ACHN (cell line): ENCODE measurements at places on chromosomes 12 and 14.
A peak's percentile ranks its signal among the peaks of the same experiment; 100 is the strongest.

GRCh38 chr14:69624136-69624535 lies 12.7 kb downstream of the SUSD6 start:
- no peak for DNase-seq

DNA sequence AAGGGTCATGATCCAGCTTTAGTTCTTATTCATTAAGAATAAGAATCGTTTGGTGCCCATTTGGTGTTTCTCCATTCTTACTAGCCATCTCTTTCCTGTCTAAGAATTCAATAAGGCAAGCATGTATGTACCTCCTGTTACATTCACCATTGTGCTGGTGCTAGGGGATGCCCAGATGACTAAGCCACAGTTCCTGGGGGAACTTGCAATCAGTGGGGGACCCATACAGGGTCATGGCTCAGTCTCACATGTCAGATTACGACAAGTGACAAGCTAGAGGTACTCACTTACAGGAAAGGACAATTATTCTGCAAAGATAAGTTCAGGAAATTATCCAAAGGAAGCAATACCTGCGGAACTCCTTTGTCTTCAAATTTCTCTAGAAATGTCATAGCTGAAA lies 125.4 kb downstream of the STXBP6 start:
- no peak for DNase-seq

GRCh38 chr12:64998371-64999147 lies 122.5 kb downstream of the WIF1 start:
- DNase-seq = peak; percentile 8

DNA sequence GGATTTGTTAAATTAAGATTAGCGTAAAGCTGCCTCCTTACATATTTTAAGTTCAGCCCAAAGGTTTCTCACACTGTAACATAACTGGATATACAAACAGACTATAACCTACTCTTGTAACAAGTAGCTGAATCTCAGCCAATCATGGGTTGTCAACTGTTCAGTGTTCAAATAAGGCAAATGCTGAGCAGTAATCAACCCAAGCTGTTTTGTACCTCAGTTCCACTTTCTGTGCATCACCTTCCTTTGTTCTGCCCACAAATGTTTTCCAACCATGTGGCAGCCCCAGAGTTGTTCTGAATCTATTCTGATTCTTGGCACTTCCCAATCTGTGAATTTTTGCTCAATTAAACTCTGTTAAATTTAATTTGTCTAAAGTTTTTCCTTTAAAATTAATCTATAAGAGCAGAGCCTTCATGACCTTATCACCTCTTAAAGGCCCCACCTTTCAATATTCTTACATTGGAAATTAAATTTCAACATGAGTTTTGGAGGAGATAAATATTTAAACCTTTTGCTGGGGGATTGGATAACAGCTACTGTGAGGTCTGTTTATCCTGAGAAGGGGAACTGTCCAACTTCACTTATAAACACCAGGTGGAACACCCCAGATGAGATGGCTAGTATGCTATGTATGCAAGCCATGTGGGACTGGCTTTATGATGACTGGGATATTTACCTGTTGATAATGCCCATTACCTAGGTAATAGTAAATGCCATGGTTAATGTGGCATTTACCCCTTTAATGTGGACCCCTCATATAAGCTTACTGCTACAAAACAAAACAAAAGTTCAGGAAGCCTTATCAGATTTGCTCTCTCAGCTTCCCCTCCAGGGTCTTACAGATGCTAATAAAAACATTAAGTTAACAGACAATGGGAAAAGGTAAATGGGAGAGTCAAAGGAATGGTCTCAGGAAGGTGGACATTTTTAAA lies 42.2 kb upstream of the ARID2 start:
- no peak for DNase-seq
